ENCODE measurements at places on chromosomes 5 and 9. TPM values are rescaled to one million over a fixed set of nuclear protein-coding genes. Genes with fewer than 3 reads are reported as not detected.

GRCh38 chr5:150422075-150422474 lies 9.4 kb upstream of the CD74 start:
- H3K4me1 ChIP-seq, result no peaks in the 10 kb centered on the region
- no peak overlapping the region for H3K4me3 ChIP-seq
- DNase-seq, result no peak
- no peaks in the 10 kb centered on the region for H3K36me3 ChIP-seq
- no peaks in the 10 kb centered on the region for H3K27me3 ChIP-seq
- H3K27ac ChIP-seq, result no peak overlapping the region

GRCh38 chr5:65171645-65172044 lies 310.1 kb downstream of the ADAMTS6 start:
- no peaks in the 10 kb centered on the region for H3K36me3 ChIP-seq
- no peaks in the 10 kb centered on the region for H3K27me3 ChIP-seq
- H3K4me1 ChIP-seq, result no peaks in the 10 kb centered on the region
- no peak overlapping the region for H3K27ac ChIP-seq
- no peak overlapping the region for H3K4me3 ChIP-seq

DNA sequence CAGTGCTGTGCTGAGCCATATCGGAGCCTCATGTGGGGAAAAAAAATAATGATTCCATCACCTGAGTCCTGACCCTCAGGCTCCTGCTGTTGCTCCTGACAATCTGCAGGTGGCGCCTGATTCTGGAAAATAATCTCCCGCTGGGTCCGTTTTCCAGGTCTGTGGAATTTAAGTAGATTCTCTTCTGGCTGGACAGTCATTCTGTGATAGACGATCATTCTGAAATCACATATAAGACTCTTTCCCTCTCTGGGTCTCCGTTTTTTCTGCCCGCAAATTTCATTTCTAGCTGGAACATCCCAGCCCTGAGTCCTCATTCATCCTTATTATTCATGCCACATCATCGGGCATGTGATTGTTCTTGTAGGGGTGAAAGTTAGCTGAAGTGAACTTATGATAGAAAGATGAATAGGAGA lies 22.1 kb upstream of the STXBP1 start:
- no peaks in the 10 kb centered on the region for H3K4me1 ChIP-seq
- DNase-seq, result peak; percentile 62
- no peak overlapping the region for H3K27ac ChIP-seq
- no peaks in the 10 kb centered on the region for H3K36me3 ChIP-seq
- no peaks in the 10 kb centered on the region for H3K27me3 ChIP-seq

- DNase-seq, result no peak
- no peak overlapping the region for H3K4me3 ChIP-seq
- no peaks in the 10 kb centered on the region for H3K36me3 ChIP-seq
- no peak overlapping the region for H3K27ac ChIP-seq
- H3K4me1 ChIP-seq, result peaks cover 6% of the 10 kb centered on the region
Measured at GRCh38 chr9:110008663-110009062, 199.3 kb downstream of the C9orf152 start.

GRCh38 chr5:75034137-75034739 lies 18.1 kb downstream of the GCNT4 start:
- DNase-seq, result no peak
- H3K36me3 ChIP-seq, result no peaks in the 10 kb centered on the region
- no peak overlapping the region for H3K4me3 ChIP-seq
- H3K27me3 ChIP-seq, result no peaks in the 10 kb centered on the region
- H3K4me1 ChIP-seq, result no peaks in the 10 kb centered on the region

GRCh38 chr9:135330307-135330631 lies 149.3 kb upstream of the PPP1R26 start:
- H3K36me3 ChIP-seq, result no peaks in the 10 kb centered on the region
- H3K4me1 ChIP-seq, result no peaks in the 10 kb centered on the region
- H3K27ac ChIP-seq, result no peak overlapping the region
- H3K27me3 ChIP-seq, result peaks cover 6% of the 10 kb centered on the region
- no peak for DNase-seq

DNA sequence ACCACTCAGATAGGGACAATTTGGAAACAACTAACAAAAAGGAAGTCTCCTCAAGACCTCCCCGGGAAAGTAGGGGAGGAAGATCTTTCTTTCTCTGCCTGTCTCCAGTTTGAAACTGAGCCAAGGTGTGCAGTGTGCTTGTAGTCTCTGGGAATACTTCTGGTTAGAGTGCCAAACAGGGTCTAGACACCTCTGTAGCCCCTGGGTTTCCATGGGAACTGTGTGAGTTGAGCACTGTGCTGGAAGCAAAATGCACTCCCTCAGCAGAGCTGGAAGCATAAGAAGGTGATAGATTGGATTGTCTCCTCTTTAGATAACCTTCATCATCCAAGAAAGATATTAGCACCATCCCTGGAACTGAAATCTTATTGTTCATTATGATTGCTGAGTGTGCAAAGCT lies 129.2 kb upstream of the TNPO1 start:
- H3K27ac ChIP-seq, result no peak overlapping the region
- DNase-seq, result no peak
- H3K4me1 ChIP-seq, result no peaks in the 10 kb centered on the region

DNA sequence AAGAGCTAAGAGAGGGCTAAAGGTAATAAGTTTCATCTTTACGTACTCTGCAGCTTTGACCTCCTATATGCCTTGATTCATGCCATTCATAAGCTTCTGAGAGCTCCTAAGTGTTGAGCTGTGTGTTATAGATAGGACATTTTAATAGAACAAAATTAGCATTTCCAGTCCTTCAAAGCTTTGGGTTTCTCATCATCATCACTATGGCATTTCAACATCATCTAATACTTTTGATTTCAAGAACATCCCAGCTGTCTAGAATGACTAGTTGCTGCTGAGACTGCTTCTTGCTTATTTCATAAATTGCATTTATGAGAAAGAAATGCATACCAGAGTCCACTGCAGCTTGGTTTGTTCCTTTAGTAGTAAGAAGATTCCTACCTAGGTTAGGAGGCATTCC lies 201.7 kb downstream of the SGCD start:
- H3K27ac ChIP-seq, result peak overlapping the region; percentile 37
- H3K36me3 ChIP-seq, result no peaks in the 10 kb centered on the region
- H3K4me1 ChIP-seq, result peaks cover 11% of the 10 kb centered on the region
- DNase-seq, result no peak
- no peak overlapping the region for H3K4me3 ChIP-seq

- H3K27me3 ChIP-seq, result no peaks in the 10 kb centered on the region
- DNase-seq, result no peak
- no peak overlapping the region for H3K4me3 ChIP-seq
- peaks cover 31% of the 10 kb centered on the region for H3K4me1 ChIP-seq
Measured at GRCh38 chr9:93100276-93100636, 4.2 kb downstream of the CARD19 start.

DNA sequence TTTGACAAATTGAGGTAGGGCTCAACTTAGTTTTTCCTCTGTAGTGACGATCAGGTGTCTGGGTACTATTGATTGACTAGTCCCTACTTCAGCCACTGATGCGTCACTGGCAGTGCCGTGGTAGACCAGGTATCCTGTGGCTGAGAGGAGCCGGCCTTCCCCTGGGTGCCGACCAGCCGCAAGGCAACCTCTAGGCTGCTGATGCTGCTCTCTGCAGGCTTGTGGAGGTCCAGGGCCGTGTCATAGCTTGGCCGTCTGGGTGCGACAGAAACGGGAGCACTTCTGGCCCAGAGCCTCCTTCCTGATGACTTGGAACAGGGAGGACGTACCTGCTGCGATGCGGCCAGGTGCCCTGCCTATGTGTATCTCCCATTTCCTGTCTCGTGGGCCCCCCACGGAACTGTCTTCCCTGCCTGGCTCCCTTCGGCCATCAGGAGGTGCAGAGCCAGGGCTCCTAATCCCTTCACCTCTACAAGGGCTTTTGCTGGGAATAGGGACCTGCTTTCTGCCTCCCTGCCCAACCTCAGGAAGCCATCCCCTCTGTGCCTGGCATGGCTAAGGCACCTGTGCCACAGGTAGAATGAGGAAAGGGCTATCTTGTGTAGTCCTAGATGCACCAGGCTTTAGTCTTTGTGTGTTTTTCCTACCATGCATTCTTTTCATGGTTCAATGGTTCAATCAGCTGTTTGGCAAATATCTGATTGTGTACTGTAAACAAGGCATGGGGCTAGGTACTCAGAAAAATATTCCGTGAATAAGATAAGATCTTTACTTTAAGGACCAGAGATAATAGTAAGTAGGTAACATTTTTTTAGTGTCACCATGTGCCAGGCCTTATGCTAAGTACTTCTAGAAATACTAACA lies 44.6 kb downstream of the MVB12B start:
- H3K27ac ChIP-seq, result no peak overlapping the region
- H3K36me3 ChIP-seq, result no peaks in the 10 kb centered on the region

GRCh38 chr9:21661626-21662025 lies 140.8 kb upstream of the MTAP start:
- H3K4me1 ChIP-seq, result no peaks in the 10 kb centered on the region
- DNase-seq, result no peak
- H3K36me3 ChIP-seq, result no peaks in the 10 kb centered on the region
- H3K4me3 ChIP-seq, result no peak overlapping the region

GRCh38 chr9:72292874-72293607 lies 72.0 kb downstream of the ZFAND5 start:
- no peaks in the 10 kb centered on the region for H3K36me3 ChIP-seq
- H3K27me3 ChIP-seq, result no peaks in the 10 kb centered on the region
- H3K4me1 ChIP-seq, result peaks cover 11% of the 10 kb centered on the region
- no peak for DNase-seq
- H3K27ac ChIP-seq, result no peak overlapping the region

DNA sequence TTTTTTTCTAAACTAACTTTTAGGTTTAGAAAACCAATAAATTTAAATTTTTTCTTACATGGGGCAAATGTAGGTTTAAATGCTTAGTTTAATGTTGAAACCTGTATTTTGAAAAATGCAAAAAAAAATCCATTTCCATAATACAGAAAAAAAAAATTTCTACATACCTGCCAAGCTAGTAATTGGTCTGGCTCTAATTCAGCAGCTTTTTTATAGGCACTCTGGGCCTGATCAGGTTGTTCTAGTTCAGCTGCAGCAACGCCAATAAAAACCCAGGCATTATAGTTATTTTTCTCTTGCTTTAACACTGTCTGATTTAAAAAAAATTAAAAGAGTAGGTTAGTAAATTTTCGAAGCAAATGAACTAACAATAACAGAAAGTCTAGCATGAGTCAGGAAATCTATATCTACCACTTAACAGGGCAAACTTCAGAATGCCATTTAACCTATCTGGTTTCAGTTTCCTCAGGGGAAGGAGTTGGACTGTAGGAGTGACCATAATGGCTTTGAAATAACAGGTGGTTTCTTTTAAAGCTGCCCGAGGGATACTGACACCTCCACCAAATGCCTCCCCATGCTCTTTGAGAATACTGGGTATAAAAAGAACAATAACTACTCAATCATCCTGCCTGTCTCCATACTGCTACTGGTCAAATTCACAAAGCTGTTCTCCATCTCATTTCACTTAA lies 11.6 kb downstream of the SKIC3 start:
- H3K27me3 ChIP-seq, result no peaks in the 10 kb centered on the region
- H3K4me3 ChIP-seq, result no peak overlapping the region
- H3K4me1 ChIP-seq, result peaks cover 14% of the 10 kb centered on the region
- peaks cover 52% of the 10 kb centered on the region for H3K36me3 ChIP-seq
- H3K27ac ChIP-seq, result peak overlapping the region; percentile 53

DNA sequence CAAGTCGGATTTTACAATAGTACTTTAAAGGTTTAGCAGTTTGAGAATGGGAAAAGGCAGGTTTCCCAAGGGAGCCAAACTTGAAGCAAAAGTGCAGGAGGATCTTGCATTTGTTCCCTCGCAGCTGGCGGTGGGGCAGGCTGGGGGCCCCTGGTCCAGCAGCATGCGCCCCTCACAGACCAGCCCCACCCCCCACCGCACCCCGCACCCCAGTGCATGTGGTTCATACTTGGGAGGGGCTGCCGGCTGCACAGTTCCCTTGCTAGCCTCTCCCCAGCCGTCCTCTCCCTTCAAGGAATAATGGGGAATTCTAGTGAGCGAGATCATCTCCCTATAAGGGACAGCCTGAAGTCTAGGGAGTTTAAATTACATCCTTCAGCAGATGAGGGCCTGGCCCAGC lies 273.1 kb upstream of the IRX2 start:
- no peak overlapping the region for H3K4me3 ChIP-seq
- no peak for DNase-seq
- H3K36me3 ChIP-seq, result no peaks in the 10 kb centered on the region

DNA sequence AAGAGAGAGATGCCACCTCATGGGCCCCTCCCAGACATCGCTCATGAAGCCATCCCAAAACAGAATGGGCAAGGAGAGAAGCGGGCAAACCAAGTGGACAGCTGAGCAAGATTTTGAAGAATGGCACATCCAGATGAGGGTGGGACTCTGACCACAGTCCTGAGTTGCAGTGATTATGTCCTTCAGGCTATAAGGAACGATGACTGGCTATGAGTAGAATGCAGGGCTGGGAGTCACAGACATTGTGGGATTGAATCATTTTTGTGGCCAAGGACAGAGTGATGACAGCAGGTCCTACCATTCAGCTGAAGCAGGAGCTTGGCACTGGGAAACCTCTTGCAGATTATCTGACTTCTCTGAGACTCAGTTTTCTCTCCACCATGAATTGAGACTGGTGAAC lies 245.7 kb upstream of the SLC30A5 start:
- H3K36me3 ChIP-seq, result no peaks in the 10 kb centered on the region
- no peaks in the 10 kb centered on the region for H3K4me1 ChIP-seq
- no peak for DNase-seq
- H3K27ac ChIP-seq, result no peak overlapping the region

DNA sequence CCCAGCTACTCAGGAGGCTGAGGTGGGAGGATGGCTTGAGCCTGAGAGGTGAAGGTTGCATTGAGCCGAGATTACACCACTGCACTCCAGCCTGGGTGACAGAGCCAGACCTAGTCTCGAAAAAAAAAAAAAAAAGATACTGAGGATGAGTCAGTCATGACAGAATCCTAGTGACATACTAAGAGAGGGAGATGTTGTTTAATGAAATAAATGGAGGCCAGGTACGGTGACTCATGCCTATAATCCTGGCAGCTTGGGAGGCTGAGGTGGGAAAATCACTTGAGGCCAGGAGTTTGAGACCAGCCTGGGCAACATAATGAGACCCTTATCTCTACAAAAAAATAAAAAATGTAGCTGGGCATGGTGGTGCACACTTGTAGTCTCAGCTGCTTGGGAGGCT lies 107.2 kb downstream of the ZFAND5 start:
- DNase-seq, result no peak
- no peak overlapping the region for H3K4me3 ChIP-seq
- H3K4me1 ChIP-seq, result no peaks in the 10 kb centered on the region

DNA sequence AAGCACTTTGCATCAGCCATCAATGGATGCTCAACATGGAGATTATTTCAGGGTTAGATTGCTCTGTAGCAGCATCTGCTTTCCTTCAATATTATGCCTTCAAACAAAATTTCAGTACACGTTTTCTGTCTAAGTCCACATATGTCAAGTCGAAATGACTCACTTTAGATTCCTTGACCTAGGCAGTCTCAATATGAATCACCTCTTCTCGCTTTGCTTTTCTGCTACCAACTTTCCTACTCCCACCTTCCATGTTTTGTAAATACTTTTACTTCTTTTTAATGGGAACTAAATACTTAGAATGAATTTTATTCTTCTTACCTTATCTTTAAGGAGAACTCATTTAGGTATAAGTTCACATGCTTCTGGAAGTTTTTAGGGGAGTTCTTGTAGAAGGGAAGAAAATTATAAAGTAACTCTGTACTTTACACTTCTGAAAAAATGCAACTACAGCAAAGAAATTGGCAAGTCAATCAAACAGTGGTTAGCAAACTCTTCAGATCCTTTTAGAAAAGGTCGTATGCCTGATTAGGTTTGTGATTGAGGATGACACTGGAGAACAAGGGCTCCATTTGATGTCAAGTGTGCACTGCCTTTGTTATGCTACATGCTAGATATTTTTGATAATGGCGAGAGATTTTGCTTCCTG lies 478.5 kb upstream of the SMARCA2 start:
- no peaks in the 10 kb centered on the region for H3K27me3 ChIP-seq
- no peak overlapping the region for H3K4me3 ChIP-seq
- no peak for DNase-seq
- no peak overlapping the region for H3K27ac ChIP-seq
- no peaks in the 10 kb centered on the region for H3K36me3 ChIP-seq
- H3K4me1 ChIP-seq, result no peaks in the 10 kb centered on the region

PTGDS gene
- total RNA-seq, result 24.6 TPM

MSMP gene
- total RNA-seq, result not detected

SKP2 gene
- total RNA-seq, result 2.8 TPM

MAMDC4 gene
- 1.2 TPM for total RNA-seq
